ENCODE measurements at places on chromosomes 7 and 10. TPM values are rescaled to one million over a fixed set of nuclear protein-coding genes. Genes with fewer than 3 reads are reported as not detected.

GRCh38 chr7:93316730-93317129 is 84.6 kb downstream of the VPS50 start:
- DNase-seq = no peak

GRCh38 chr10:96556003-96556402 is 30.8 kb downstream of the TM9SF3 start:
- DNase-seq = no peak

DNA sequence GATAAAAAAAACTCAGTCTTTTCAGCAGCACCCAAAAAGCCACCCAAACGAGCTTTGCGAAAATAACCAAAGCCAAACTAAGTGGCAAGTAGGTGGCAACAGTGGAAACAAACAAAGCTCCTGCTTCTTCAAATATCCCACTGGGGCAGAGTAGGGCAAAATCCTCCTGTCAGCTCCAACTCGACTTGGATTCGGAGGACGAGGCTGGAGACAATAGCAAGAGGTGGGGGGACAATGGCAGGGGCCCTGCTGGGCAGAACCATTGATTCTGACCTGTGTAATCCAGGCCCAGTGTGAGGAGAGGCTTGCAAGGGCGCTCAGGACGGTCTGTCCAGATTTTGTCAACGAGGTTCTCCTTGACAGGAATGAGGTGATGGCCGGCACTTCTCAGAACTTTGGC is 35.5 kb downstream of the XPNPEP1 start:
- no peak for DNase-seq

- no peak for DNase-seq
Measured at GRCh38 chr10:61183967-61184366, 240.0 kb upstream of the RHOBTB1 start.

PI4K2A gene
- total RNA-seq = 18.0 TPM

CALD1 gene
- 912 TPM for total RNA-seq

Measured in thoracic aorta (tissue), 2 donors.